ENCODE measurements at places on chromosomes 7 and 10.

DNA sequence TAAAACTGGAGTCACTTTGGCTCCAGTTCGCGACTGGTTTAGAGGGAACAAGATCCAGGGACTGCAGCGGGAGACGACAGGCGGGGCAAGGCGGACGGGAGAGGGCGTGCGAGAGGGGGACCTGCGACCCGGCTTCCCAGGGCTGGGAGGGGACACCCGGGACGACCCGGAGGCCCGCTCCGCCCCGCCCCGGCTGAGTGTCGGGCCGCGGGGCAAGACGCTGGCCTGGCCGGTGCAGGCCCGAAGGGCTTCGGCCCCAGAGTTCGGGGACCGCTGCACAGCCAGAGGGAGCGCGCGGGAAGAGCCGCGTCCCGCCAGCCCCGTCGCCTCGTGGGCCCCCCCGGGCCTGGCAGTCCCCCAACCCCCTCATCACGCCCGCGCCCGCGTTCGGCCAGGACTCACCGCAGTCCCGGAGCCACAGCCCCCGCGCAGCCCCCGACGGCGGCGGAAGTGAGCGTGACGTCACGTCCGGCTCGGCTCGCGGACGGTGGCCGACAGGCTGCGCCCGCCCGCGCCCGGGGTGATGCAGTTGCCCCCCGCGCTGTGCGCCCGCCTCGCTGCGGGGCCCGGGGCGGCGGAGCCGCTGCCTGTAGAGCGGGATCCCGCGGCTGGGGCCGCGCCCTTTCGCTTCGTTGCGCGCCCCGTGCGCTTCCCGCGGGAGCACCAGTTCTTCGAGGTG lies at the start of the genes TUBGCP2 and ZNF511:
TSS of gene TUBGCP2 (minus strand) at position 452 of the 679 bp plus-strand sequence. CDS start 5,931 bp downstream, outside the sequence.
TSS of gene ZNF511 (plus strand) at position 494 of the 679 bp plus-strand sequence. CDS start at position 524, 30 bp downstream.
- peak; percentile 94 for DNase-seq

DNA sequence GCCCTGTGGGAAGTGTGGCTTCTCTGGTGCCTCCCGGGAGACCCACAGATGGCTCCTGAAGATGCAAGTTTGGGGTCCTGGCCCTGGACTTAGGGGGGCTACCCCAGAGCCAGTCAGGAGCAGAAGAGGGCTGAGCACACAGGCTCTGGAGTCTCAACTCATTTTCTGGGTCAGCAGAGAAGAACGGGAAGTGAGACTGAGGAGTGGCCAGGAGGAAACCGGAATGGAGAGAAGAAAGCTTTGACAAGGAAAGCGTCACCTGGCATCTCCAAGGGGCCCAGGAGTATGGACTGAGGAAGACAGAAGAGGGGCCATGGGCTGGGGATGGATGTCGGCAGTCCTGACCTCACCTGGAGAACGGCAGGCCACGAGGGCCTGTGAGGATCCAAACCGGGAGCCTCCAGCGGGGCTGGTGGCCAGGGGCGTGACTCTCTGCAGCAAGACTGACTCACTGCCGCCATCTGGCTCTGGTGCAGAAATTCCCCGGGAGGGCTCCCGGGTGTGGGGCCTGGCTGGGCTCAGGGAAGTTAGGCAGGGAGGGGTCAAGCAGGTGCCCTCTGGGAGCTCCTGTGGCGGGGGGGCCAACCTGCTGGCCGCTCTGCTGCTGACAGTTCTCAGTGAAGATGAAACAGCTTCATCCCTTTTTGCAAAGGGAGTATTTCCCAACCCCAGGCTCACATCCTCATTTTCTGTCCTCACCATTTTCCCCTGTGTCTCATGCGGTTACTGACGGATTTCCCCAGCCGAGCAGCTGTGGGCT lies 23.6 kb downstream of the DAGLB start:
- no peak for DNase-seq

- peak; percentile 15 for DNase-seq
Measured at GRCh38 chr7:38478404-38478803, 152.8 kb downstream of the AMPH start.

DNA sequence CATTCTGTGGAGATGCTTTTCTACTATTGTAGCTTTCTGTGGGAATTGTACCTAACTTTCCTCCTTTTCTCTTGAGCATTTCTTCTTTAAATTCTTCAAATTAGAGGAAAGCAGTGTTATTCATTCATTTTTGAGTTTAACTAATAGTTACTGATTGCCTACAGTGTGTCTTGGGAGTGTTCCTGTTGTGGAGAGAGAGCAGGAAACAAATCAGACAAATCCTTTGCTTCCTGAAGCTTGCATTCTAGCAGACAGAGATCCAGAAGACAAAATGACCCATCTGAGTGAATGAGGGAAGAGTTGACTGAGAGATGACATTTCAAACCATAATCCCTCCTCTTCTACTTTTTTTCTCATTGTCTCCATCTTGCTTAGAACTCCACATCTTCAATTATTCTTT lies 170.4 kb downstream of the SUGCT start:
- DNase-seq = no peak

GRCh38 chr10:128411643-128412042 lies 285.4 kb upstream of the MKI67 start:
- DNase-seq = no peak

GRCh38 chr10:62027841-62028501 lies 126.5 kb downstream of the ARID5B start:
- peak; percentile 48 for DNase-seq

- no peak for DNase-seq
Measured at GRCh38 chr7:116549370-116549769, 24.5 kb downstream of the CAV1 start.

- no peak for DNase-seq
Measured at GRCh38 chr7:148712678-148713329, 14.1 kb downstream of the CUL1 start.

GRCh38 chr7:130695840-130696239 lies 9.5 kb upstream of the TSGA13 start:
- DNase-seq = peak; percentile 65

Data from foreskin fibroblast (primary cell).